ENCODE measurements at places on chromosomes 4 and X.

DNA sequence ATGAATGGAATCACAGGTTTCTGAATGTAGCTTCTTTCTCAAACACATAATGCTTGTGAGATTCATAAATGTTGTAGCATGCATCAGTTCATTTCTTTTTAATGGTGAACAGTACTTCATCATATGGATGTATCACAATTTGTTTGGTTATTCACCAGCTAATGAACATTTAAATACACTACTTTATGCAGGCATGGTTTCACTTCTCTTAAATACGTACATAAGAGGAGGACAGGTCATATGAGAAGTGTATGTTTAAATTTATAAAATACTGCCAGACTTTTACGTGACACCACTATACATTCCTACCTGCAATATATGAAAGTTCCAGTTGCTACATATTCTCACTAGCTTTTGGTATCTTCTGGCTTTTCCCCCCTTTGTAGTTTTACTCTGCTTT is 65.4 kb downstream of the ANKRD17 start:
- no peak for DNase-seq

GRCh38 chr4:121684016-121684415 is 12.8 kb downstream of the ANXA5 start:
- DNase-seq = no peak

DNA sequence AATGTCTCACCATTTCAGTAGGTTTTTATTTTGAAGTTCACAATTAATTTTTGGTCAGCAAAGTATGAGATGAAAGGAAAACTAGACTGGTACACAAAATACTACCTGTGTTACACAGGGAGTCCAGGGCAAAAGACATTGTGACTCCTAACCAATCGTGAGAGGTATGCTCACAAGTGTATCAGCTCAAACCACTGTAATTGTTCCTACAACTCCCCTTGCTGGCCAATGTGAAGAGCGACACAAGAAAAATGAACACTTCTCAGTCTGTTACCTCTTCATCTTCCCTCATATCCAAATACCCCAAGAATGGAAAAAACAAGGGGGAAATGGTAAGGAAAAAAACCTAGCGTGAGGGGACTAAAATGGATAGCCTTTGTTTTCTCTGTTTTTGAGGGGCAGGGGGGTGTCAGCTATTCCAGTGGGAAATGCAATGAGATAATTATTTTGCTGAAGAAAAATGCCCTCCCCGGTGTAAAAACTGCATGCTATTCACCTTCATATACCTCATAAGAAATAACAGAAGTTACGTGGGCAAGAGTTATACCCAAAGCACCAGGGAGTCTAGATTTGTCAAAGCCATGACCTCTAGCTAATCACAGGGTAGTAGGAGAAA is 30.6 kb upstream of the NSUN7 start:
- DNase-seq = peak; percentile 59

DNA sequence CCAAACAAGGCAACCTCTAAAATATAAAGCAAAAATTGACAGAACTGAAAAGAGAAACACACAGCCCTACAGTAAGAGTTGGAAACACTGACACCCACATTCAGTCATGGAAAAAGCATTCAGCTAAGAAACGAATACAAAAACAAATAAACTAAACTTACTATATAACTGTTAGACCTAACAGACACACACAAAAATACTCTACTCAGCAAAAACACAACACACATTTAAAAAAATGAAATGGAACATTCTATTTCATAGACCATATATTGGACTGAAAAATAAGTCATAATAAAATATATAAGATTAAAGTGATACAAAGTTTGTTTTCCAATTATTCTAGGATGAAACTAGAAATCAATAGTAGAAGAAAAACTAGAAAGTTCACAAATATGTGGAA is 488.8 kb upstream of the POU3F4 start:
- no peak for DNase-seq

DNA sequence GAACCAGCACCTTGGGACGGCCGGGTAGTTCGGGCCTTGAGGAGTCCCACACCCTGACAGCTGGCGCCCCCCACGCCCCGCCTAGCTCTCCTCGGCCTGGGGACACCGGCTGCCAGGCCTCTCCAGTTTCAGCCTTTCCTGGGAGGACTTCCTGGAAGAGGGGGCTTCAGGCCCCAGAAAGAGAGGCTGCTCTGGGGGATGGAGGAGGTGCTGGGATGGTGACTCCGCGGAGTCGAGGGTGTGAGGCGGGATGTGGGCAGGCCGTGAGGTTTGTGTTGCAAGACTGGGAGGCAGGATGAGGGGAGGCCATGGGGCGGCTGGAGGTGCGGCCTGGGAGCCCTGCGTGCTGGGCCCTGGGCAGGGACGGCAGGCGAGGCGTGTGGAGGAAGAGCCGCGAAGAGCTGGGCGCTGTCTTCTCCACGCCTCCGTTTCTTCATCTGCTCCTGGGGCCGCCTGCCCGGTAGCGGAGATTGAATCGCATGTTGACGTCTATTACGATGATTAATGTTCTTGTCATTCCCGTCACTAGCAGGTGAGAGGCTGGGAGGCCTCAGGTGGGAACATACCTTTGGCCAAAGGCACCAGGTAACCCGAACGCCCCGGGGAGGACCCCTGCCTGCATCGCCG is 918 bp upstream of the FGFRL1 start:
- DNase-seq = peak; percentile 35

GRCh38 chr4:64305565-64306254 is 103.5 kb downstream of the TECRL start:
- DNase-seq = no peak

GRCh38 chr4:24668956-24669355 is 84.6 kb upstream of the DHX15 start:
- no peak for DNase-seq

DNA sequence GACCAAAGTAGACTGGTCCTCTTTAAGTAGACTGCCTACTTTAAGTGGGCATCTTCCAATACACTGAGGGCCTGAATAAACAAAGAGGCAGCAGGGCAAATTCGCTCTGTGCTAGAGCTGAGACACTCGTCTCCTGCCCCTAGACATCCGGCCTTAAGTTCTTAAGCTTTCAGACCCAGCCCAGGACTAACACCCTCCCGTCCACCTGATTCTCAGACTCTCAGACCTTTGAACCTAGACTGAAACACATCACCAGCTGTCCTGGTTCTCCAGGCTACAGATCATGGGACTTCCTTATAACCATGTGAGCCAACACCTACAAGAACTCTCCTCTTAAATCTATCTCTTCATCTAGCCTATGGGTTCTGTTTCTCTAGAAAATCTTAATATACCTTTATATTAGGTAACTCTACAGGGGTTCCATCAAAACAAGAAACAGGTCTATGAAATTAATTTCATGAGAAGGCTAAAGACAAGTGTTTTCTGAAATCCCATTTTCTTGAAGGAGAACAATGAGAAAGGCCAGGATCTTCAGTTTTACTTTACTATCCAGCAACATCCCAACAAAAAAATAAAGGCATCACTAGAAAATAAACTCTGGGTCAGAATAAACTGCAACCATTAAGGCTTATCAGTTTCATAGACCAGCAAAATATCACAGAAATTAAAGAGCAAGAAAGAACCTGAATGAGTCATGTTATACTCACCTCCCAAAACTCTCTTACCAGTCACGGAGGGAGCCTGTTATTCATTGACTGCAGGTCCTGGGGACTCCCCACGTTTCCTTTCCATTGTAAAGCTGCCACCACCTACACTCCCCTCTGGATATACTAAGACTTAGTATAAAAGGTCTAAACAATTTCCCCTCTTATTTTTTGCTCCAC is 14.8 kb downstream of the ADGRA3 start:
- DNase-seq = peak; percentile 64

DNA sequence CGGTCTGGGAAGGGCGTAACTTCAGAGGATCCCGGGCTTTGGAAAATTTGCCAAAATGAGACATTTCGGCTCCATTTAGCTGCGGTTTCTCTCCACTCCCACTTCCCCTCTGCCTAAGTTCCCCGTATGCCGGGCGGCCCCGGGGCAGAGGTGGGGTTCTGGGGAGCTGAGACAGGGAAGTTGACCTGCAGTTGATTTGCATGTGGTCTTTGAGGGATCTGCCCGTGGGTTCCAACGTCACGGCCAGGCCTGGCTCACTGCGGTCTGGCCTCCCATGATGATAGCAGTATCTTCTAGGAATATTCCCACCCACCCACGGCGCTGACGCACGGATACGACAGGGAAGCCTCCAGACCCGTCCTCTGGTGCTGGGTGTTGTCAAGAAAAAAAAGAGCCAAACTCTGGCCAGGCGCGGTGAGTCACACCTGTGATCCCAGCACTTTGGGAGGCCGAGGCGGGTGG is 27.3 kb upstream of the CRLF2 start:
- no peak for DNase-seq

DNA sequence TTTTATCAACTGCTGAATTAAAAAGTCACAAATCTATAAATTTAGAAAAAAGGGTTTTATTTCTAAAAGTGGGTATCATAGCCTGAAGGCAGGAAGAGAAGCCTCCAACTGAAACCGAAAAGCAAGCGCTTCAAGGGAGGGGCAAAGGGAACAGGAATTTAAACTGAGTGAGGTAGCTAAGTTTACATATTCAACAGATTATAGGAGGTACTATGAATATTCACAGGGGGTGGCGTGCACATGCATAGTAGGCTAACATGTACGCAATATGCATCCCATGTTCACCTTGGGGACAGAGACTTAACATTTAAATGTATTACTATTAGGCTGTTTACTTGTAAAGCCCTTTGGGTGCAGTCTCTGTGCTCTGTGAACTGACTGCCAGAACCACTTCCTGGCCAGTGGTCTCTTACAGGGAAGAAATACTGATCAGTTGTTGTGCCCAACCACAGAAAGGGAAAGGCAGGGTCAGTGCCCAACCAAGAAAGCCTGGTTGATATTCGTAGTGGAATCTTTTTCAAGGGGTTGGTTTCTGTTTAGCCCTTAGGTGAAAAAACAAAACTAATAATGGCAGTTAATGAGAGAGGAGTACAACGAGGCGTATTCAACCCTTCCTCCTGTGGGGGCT is 168.7 kb upstream of the GALNTL6 start:
- no peak for DNase-seq

DNA sequence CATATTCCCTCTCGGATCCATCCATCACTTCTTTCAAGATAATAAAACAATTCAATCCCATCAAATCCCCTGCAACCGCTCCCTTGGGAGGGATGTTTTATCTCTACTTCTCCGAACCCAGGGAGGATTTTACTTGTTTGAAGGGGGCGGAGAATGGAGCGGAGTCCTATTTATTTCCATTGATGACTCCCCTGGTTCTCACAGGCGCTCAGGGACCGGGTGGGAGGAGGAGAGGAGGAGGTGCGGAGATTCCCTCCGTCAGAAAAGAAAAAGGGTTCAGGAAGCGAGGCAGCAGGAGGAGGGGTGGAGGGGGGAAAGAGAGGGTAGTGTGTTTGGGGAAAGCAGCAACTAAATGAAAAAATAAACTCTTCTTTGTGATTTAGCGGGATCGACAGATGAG is 2.1 kb downstream of the NDNF start:
- DNase-seq = no peak

GRCh38 chrX:119075270-119076025 is 2.7 kb downstream of the CT47C1 start:
- DNase-seq = no peak

GRCh38 chr4:48698029-48698971 is 81.8 kb downstream of the FRYL start:
- DNase-seq = peak; percentile 35

- DNase-seq = no peak
Measured at GRCh38 chrX:140092121-140092520, 126.8 kb upstream of the CXorf66 start.

- no peak for DNase-seq
Measured at GRCh38 chr4:159451006-159451405, 348.1 kb downstream of the RAPGEF2 start.

DNA sequence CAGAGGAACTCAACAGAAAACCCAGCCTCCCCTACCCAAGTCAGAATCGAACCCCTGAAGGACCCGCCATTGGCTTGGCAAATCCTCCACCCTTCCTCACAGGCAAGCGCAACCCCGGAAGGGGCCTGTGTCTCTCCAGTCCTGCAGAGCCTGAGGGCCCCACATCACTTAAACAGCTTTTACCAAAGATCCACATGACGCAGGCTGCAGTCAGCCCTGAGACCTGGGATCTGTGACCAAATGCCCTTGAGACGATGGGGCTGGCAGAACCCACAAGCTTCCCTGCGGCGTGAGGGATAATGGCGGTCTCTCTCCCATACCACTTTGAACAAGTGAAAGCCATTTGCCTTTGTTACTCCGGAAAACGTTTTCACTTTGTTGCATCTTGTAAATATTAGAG is 54.9 kb downstream of the ACOX3 start:
- DNase-seq = no peak

- no peak for DNase-seq
Measured at GRCh38 chrX:9338986-9339385, 125.9 kb upstream of the TBL1X start.

GRCh38 chr4:137768196-137768595 is 235.9 kb upstream of the PCDH18 start:
- no peak for DNase-seq

DNA sequence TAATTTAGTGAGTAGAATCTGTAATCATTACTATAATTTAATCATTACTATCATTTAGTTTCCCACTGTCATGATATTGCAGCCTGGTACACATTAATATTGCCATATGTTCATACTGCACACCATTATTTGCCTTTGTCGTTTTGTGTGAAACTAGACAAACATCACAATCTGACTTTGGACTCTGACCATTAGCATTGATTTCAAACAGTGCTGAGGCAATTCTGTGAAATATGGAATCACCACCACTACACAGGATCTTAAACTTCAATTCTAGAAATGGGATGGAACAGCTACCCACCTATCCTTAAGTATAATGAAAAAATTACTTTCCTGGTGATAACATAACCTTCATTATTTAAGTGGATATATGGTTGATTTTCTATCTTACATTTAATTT is 98.3 kb downstream of the SORBS2 start:
- no peak for DNase-seq

DNA sequence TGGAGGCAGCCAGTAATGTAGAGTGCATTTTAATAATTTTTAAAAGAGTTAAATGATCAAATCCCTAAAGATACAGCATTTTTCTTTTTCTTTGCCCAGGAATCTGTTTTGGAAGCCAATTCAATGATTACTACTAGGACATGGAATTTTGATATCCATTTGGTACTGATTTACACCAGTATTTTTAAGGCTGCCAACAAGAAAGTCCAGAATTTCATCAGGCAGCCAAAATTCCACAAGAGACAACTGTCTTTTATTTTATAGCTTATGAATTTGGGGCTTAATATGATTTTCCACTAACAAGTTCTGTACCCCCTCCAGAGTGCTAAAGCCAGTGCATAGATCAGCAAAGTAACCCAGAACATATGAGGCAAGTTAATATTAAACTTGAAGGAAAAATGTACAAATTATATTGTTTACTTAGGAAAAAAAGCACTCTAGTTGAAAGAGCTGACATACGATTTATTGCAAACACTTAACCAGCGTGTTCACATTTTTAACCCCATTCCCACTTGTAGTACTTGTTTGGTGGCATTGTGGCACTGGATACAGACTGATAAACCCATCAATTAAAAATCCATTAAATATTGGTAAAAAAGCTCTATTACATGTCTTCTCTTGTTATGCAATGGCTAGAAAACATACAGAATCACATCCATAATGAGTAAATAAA is 259.7 kb downstream of the DCHS2 start:
- no peak for DNase-seq

- peak; percentile 90 for DNase-seq
Measured at GRCh38 chr4:106369456-106370060, 980 bp upstream of the GIMD1 start.

Measured in lung microvascular endothelial cell (primary cell).